ENCODE measurements at places on chromosomes 13 and 19.

- no peak for DNase-seq
These were observed 682 bp downstream of the SSBP4 start for GRCh38 chr19:18419699-18420460.

DNA sequence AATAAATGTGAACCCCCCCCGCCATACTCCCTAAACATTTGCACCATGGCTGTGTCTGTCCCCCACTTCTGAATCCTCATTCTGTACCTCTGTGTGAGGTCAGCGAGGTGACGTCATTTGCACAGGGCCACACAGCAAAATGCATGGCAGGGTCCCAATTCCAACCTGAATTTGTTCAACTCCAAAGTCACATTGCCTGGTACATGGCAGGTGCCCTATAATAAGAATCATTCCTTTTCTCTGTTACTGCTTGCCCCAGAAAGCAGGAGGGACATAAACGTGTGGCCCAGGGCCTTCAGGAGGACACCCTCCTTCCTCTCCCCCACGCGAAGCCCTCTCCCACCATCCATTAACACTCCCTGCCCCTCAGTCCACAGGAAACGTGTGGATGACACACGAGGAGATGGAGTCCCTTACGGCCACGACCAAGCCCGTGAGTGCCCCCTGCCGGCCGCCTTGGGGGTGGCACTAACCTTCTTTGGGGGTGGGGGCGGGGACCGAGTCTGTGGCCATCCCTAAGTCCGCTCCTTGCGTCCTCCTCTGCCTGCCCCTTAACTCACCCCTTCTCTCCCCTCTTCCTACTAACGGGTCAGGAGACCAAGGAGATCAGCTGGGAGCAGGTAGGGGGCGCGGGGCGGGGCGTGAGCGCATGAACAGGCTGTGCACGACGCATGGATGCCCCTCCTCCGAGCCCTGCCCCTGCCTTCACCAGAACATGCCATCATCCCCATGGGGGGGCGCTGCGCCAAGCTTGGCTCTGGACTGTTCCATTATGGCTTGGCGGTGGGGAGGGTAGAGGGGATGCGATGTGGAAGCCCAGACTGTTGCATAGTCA, 9.4 kb downstream of the HRC start:
- DNase-seq = peak; percentile 86

DNA sequence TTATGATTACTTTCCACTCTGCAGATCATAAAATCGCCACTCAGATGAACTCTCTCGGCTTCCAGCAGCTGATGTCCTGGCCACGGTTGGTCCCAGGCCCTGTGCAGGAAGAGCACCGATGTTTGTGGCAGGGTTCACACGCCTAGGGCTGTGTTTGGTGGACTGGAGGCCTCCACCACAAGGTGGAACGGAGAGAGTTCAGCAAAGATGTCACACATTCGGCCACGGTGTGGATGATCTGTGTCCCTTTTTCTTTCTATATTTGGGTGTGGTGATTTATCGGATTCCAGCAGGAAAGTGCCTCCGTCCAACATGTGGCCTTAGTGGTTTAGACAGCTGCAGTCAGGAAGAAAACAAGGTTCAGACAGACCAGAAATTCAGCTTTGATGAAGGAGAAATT, 521 bp upstream of the SHISA2 start:
- DNase-seq = no peak

- no peak for DNase-seq
These were observed 473 bp upstream of the ITM2B start for GRCh38 chr13:48232420-48233045.

DNA sequence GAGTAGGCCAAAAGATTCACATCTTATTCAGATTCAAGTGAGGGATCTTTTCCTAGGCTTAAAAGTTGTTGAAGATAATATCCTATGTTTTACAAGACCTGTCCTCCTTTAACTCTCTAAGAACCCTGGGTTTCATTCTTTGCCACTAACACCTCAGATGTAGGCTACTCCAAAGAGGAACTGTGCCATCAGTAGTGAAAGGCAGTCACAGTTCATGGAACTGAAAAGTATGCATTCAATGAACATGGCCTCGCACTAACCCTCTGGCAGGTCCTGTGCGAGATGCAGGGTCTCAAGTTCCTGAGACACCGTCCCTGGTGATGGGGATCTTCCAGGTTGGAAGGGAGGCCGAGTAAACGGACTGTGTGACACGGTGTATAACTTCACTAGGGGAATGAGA, 4.3 kb downstream of the LGALS14 start:
- no peak for DNase-seq

GRCh38 chr19:15101479-15102082, 5.6 kb upstream of the SYDE1 start:
- DNase-seq = peak; percentile 44

DNA sequence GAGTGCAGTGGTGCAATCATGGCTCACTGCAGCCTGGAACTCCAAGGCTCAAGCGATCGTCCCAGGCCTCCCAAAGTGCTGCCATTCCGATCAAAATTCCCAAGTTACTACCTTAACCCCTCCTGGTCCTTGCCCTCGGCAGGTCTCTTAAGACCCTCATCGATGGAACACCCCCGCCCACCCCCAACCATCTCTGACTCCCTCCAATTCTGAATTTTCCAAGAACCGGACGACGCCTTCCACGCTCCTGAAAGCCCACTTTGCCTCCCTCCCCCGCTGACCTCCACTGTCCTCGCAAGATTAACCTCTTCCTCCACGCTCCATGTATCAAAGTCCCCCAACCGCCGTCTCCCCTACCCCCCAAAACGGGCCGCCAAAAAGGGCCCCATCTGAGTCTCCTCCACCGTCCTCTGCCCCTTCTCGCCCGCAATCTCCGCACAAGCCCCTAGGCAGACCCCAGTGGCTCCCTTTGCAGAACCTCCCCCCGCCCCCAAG, 539 bp downstream of the DAPK3 start:
- no peak for DNase-seq

- DNase-seq = no peak
These were observed 89.2 kb downstream of the CACNA1A start for GRCh38 chr19:13417054-13417453.

- DNase-seq = peak; percentile 63
These were observed 6.0 kb downstream of the A1BG start for GRCh38 chr19:58346961-58347929.

- DNase-seq = no peak
These were observed 31.0 kb upstream of the MBNL2 start for GRCh38 chr13:97191142-97191541.

- DNase-seq = no peak
These were observed 106.4 kb upstream of the SERP2 start for GRCh38 chr13:44267203-44267602.

GRCh38 chr13:104733427-104733826, 1667.2 kb upstream of the SLC10A2 start:
- no peak for DNase-seq

DNA sequence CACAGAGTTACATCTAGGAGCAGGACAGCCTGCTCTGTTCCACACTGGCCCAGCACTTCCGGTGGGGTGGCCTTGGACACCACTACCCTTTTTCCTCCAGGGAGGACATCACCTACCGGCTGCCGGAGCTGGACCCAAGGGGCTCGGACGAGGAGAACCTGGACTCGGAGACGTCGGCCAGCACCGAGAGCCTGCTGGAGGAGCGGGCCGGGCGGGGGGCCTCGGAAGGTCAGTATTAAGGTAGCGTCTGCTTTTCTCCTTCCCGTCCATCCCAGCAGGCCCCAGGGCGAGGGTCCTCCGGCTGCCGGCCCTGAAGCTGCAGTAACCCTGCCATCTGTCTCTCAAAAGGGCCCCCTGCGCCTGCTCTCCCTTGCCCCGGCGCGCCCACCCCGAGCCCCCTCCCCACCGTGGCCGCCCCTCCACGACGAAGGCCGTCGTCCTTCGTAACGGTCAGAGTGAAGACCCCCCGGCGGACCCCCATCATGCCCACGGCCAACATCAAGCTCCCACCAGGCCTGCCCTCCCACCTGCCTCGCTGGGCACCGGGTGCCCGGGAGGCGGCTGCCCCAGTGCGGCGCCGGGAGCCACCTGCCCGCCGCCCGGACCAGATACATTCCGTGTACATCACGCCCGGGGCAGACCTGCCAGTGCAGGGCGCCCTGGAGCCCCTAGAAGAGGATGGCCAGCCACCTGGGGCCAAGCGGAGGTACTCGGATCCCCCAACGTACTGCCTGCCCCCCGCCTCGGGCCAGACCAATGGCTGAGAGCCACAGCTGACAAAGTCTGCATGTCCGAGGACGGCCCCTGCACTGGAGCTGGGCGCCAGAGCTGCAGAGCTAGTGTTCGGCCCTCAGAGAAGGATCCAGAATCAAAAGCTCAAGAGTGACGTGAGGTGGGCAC, 3.4 kb upstream of the USE1 start:
- DNase-seq = no peak

GRCh38 chr13:67303661-67304333, 73.7 kb upstream of the PCDH9 start:
- DNase-seq = no peak

- DNase-seq = no peak
These were observed 11.6 kb upstream of the NAA16 start for GRCh38 chr13:41299316-41300094.

DNA sequence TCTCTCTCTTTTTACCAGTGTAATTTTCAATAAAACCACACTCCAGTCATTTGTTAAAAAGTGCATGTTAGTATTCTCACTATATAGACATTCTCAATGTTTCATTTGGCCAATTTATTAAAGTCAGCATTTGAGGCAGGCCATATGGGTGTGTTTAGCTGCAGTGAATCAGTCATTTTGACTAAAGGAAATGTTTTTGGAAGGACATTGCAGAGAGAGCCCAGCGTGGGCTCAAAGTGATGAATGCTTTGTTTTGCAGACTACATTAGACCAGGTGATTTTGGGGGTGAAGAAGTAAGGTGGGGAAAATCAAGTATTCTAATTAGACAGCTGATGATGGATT, 116.7 kb downstream of the POSTN start:
- no peak for DNase-seq

DNA sequence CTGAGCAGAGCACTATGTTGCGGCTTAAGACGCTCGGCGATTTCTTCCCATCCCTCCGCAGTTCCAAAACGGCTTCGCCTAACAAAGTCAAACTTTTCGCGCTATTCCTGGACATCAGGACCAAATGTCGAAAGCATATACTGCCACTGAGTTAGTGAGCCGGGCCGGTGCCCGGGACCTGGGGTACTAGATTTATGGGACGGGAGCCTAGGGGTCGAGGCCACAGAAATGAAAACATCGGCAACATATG, 699 bp downstream of the RCBTB2 start:
- DNase-seq = no peak

DNA sequence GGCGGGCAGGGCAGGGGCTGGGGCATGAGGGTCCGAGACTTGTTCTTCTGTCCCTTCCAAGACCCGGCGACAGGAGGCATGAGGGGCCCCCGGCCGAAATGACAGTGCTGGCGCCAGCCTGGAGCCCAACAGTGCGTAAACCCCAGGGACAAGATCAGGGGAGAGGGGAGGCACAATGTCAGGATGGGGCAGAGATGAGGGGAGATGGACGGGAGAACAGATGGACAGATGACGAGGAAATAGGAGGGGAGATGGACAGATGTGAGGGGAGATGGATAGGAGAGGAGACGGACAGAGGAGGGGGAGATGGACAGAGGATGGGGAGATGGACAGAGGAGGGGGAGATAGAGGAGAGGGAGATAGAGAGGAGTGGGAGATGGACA, 518 bp downstream of the FLT3LG start:
- DNase-seq = no peak

- DNase-seq = no peak
These were observed 2.0 kb downstream of the MED25 start for GRCh38 chr19:49820125-49820524.

DNA sequence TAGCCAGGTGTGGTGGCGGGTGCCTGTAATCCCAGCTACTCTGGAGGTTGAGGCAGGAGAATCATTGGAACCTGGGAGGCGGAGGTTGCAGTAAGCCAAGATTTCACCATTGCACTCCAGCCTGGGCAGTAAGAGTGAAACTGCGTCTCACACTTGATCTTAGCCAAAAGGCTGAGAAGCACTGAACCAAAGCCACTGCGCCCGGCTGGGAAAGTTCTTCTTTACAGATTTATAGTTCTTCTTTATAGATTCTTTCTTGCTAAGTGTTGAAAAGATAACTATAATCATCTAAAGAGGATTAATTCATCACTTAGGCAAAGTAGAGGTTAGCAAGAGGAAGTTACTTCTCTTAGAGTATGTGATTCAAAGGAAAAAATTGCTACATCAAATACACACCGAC, 11.1 kb downstream of the ZNF417 start:
- no peak for DNase-seq

Data from neural crest cell (in vitro differentiated cells).